Mesenteric fat pad (tissue), 1 donor: ENCODE measurements at places on chromosomes 5 and 9.

DNA sequence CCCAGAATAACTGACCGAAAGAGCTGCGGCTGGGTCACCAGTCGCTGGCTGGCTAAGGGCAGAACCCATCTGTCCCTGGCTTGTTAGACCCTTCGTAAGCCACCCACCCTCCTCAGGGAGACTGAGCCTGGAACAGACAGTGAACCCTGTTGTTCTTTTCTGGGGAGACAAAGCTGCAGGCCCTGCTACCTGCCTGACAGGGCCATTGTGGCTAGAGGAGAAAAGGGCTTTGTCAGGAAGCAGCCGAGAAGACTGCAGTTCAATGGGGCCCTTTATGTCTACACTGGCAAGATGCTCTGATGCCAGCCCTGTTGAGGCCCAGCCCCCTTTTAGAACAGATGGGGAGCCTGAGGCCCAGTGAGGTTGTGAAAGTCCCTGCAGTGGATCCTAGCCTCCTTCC lies 3.7 kb upstream of the NIPAL4 start:
- DNase-seq: no peak

DNA sequence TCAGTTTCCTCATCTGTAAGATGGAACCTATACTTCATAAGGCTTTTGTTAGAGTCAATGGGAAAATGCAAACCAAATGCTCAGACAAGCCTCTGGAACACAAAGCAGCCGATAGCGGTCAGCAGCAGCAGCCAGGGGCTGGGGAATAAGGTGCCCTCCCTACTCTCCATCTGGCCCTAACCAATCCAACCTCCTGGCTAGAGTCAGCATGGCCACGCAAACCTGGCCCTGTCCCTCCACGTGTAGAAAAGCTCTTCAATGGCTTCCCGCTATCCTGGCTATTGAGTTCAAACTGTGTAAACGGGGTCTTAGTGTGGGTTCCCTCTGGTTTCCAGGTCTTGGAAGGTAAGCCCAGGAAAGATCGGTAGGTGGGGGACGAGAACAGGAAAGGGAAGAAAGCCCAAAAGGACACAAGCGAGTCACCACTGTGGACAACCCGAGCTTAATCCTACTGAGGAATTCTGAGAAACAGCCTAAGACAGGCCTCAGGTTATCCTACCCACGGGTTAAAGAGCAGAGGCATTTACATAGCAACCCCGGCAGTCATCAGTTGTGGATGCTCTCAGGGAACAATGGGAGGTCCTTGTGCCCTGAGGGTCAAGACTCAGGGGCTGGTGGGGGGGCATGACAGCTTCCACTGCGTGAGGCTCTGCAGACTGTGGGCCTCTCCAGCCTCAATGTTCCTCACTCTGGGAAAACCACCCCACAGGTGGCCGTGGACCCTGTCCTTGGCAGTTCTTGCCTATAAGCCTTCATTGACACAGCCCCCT lies 30.9 kb downstream of the FABP6 start:
- no peak for DNase-seq

- DNase-seq: no peak
Measured at GRCh38 chr9:125142560-125143376, 560 bp downstream of the SCAI start.

- no peak for DNase-seq
Measured at GRCh38 chr9:133575186-133576030, 33.8 kb downstream of the FAM163B start.

DNA sequence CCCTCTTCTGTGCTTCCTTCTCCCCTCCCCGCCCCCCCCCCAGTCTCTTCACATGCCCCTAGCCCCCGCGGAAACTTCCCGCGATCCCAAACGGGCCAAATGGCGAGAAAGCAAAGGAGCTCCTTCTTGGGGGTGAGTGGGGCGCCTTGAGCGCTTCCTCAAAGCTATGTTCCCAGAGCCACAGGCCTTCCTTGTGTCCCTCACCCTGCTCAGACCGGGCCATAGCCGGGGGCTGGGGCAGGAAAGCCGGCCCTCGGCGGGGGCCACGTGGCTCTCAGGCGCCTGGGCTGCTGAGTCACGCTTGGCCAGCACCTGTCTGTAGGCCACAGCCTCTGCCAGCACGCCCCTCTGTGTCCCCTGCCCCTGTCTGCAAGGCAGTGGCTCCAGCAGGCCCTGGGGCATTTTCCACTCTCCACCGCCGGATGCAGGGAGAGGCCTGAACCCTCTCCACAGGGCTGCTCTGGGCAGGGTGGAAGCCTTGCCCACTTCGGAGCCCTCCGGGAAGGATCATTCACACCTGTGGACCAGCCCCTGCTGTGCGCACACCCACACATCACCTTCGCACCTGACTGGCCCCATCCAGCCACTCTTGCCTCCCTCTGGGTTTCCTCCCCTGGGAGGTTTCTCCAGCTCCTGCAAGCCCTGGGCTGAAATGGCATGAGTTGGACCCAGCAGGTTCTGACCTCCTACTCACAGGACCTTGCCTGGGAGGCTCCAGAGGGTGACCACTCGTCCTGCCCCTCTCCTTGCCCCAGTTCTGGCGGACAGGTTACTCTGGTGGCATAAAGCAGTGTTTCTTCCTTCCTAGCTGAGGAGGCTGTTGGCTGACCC lies 1.2 kb upstream of the SQSTM1 start:
- no peak for DNase-seq

GRCh38 chr5:1278656-1279442 lies 16.0 kb downstream of the TERT start:
- no peak for DNase-seq

DNA sequence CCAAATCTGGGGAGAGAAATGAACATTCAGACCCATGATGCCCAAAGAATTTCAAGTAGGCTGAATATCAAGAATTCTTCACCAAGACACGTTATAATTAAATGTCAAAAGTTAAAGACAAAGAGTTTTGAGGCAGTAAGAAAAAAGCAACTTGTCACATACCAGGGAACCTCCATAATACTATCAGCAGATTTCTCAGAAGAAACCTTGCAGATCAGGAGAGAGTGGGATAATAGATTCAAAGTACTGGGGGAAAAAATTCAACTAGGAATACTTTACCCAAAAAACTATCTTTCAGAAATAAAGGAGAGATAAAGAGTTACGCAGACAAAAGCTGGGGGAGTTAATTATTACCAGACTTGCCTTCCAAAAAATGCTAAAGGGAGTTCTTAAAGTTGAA lies 516.0 kb downstream of the CETN3 start:
- no peak for DNase-seq

DNA sequence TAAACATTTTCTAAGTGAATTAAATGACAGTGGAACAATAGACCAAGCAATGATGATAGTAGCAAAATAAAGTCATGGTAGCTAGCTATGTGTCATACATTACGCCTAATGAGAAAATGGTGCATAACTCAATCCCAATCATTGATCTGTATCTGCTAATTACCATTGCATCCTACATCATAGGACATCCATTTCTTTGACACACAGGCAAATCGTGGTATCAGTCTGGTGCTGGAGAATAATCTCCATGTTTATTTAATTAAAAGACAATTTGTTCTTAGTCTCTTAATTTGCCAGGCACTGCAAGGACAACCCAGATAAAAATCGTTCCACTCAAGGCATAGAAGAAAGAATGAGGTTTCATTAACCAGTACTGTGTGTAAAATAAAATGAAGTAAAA lies 89.6 kb upstream of the SMC5 start:
- DNase-seq: no peak

DNA sequence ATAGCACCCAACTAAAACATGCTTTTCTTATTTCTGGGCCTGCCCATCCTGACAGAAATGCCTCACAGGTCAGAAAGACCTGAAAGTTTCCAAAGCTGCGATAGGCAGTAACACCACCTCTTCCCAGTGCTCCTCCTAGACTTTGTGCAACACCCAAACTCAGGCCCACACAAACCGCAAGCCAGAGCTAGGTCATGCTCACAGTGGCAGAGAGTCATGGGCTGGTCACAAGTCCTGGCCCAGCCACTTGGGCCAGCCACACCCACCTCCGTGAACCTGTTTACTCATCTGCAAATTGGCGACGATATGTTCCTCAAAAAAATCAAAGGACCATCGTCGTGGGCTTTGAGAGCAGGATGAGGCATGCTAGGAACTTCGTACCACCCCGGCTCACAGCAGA lies 44.0 kb upstream of the SLC25A51 start:
- no peak for DNase-seq

DNA sequence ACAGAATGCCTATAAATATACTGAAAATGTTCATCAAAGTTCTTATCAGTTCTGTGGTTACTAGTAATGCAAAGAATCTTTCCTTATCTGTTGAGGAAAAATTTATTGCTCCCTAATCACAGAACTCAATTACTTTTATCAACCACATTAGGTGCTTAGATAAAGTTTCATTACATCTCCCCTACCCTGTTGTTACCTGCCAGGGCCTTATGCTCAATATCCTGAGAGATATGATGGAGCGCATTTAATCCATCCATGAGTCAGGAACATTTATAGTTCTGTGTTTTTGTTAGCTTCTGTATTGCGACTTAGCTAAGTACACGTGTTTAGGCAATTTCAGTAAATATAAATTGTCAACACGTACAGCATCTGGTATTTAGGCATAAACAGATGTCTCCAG lies 164.3 kb upstream of the ST8SIA4 start:
- no peak for DNase-seq

GRCh38 chr9:3528451-3528850 lies 2.6 kb upstream of the RFX3 start:
- DNase-seq: no peak

DNA sequence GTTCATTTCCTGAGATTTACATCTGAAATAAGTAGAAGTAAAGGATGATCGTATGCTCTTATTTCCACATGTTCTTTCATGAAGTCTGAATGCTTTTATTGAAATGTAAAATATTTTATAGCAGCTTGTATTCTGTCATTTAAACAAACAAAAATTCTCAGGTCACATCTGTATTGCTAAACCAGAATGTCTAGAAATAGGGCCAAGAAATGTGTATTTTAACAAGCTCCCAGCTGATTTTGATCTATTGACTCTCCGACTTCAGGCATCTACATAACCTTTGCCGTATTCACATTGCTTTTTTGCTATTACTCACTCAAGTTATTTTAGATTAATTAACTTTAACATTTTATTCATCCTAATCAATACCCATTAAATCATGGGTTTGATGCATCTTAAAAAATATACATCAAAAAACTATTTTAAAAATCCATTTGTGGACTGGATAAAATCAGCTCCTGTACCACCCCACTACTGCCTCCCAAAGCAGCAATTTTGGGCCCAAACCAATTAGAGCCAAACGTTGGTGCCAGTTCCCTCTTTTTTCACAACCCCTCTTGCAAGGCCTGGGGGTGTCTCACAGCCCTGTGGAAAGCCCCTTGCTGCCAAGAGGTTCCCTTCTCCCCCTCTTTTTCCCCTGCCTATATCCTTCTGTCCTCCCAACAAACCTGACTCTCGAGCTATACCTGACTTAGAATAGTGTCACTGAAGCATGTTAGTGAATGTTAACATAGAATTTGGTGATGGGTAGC lies 34.5 kb downstream of the HAVCR1 start:
- DNase-seq: no peak

DNA sequence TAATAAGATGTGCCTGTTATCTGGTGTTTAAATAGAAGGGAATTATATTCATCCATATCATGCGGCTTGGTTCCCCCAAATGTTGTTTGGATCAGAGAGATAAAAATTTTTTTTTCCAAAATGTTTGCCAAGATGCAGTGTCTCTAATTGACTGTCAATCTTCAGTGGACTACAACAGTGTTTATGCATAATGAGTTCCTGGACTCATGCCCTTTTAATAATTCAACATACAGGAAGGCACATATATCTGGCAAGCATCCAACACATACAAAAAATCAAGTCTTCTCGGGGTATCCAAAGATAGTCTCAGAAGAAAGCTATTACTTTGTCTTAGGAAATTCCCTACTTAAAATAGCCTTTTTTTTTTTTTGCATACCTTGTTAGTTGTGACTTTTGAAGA lies 1534.7 kb downstream of the EFNA5 start:
- no peak for DNase-seq

DNA sequence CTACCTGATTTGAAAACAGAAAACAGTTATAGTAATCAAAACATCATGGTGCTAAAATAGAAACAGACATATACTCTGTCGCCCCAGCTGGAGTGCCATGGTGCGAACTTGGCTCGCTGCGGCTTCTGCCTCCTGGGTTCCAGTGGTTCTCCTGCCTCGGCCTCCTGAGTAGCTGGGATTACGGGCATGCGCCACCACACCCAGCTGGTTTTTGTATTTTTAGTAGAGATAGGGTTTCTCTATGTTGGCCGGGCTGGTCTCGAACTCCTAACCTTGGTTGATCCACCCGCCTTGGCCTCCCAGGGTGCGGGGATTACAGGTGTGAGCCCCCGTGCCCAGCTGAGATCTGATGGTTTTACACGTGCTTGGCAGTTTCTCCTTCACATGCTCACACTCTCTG lies 495.9 kb downstream of the ANXA1 start:
- no peak for DNase-seq

GRCh38 chr5:151811593-151812321 lies 40.0 kb downstream of the G3BP1 start:
- no peak for DNase-seq

DNA sequence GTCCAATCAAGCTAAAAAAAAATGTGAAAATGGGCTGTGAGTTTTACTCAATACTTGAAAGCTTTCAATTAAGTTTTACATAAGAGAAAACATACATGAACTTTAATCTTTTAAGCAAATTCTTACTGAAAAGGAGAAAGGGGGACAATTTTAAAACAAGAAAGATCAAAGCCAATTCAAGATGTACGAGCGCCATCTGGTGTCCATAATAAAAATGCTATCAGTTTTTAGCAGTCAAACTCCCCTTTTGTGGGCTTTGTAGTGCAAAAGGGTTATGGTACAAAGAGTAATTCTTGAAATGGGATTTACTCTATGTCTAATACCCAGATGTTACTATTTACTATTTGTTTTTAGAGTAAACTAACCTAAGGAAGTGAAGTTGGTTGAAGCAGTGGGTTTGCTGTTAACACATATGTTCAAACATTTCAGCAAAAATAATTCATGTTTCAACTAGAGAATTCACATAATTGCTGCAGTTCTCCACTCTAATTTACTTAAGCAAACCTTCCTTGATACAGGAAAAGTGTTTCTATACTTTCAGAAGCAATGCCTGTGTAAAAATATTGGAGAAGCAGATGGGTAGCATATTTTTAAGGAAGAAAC lies 228.2 kb upstream of the TYRP1 start:
- DNase-seq: no peak

DNA sequence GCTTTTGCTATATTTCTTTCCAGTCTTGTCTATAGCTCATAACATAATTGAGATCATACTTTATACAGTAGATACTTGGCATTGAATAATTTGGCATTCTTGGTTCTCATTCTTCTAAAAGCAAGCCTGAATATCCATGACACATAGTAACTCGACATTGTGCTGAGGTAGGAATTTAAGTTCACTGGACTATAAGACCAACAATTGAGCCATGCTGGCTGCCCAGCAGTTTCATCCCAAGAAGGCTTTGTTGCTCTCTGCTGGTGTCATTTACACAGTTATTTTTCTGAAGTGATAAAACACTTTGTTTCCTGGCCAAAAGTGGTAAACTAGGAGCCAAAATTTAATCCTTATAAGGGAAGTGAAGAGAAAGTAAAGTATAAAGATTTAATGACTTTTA lies 192.0 kb downstream of the ADAMTSL1 start:
- DNase-seq: no peak
